ENCODE measurements at places on chromosomes 12 and 14.

- DNase-seq, result no peak
Measured at GRCh38 chr12:116441292-116441691, 117.9 kb upstream of the MAP1LC3B2 start.

GRCh38 chr12:82874945-82875344, 188.2 kb downstream of the TMTC2 start:
- no peak for DNase-seq

DNA sequence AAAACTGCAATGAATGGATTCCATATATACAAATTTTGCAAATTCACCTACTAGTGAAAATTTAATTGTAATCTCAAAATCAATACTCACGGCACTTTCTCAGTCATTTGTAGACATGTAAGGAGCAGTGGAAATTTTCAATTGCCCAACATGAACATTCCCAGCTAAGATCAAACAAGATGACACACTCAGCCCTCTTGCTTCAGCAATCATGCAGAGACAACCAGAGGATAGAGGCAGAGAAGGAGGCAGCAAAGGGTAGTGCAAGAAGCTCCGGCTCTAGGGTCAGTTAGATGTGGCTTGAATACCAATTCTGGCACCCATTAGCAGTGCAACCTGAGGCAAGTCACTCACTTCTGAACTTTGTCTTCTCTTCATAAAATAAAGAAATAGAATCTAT, 91.5 kb upstream of the SLC35F4 start:
- no peak for DNase-seq

- no peak for DNase-seq
Measured at GRCh38 chr12:32331133-32331532, 68.2 kb upstream of the FGD4 start.

DNA sequence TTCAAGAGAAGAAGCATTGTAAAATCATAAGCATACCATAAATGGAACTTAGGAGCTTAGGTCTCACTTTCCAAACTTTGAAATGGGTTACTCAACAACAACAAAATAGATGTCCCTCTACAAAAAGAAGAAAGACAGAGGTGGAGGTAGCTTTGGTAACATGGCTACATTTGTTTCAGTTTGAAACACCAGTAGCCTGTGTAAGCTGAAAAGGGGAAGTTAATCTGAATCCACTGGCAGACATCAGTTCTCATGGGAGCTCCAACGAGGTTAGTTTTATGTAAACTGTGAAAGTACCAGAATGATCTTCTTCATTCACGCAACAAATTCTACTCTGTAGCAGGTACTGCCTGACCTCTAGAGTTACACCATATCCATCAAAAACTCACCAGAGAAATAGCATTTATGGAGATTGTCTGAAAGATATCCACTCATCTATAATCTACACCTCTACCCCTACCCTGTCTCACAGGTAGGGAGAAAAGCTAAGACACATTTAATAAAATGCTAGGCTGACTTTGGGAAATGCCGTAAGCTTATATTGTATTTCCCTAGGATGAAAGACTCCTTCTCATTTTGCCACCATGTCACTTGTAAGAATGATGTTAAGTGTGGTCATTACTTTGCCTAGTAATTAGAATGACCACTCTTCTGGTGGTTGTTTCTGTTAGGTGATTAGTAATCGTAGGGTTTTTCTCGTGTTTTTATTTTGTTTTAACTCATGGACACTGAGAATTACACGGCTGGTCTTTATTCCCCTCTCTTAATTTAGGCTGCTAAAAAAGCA, 224.1 kb downstream of the ASCL1 start:
- no peak for DNase-seq

DNA sequence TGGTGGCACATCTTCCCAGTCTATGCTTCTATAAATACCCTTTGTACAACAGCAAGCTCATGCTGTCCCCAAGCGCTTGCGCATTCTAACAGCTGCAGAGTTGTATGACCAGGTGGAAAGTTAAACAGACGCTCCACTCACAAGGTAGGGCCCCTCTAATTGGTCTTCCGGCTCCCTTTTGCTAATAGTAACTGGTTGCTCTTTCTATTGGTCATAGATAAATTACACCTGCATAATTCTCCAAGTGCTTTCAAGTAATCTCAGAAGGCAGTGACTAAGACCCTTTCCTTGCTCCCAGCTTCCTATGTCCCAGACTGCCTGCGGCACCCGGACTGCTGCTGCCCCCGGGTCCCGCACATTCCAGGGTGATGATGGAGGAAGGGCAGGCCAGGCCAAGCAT, 6.1 kb upstream of the TSPAN9 start:
- no peak for DNase-seq
